ENCODE measurements at places on chromosomes 6 and 20.

- DNase-seq: no peak
Observed at GRCh38 chr20:12201289-12201991, 283.7 kb downstream of the BTBD3 start.

GRCh38 chr6:139551376-139551775 lies 176.9 kb upstream of the CITED2 start:
- DNase-seq: no peak

DNA sequence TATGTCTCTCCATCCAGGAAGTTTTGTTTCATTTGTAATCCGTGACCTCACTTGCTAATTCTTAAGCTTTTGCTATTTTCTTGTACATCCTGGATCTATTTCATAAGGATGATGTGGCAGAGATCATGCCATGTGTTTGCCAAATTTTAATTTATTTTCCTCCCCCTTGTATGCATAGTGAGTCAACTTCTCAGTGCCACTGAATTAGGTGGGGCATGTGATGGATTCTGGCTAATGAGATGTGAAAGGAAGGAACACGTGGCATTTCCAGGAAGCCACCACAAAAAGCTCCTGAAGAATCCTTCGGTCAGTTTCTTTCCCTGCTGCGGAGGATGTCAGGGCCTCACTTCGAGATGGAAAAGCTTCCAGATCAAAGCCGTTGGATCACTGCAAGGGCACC lies 86.2 kb upstream of the PRL start:
- no peak for DNase-seq

DNA sequence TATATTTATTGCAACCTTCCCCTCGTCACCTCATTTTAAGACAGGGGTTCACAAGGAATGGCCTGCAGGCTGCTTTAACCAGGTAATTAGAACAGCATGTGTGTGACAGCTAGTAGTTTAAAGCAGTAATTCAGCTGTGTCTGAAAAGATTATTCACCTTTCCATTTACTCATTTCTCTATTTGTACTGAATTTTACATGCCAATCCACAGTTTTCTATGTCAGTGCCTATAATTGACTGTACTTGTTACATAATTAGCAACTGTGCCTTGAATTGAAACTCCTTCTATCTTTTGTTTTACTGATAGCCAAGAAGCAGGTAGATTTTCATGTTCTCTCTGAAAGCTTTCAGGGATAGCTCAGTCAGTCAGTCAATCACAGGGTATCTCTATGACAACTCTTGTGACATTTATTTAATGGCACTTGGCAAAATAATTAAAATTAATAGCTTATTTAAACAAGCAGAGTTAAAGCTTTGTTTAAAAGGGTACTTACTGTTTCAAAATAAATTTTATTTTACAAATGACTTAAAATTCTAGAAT lies 214.0 kb downstream of the ZFAND3 start:
- no peak for DNase-seq

GRCh38 chr20:641516-641875 lies 11.5 kb downstream of the SRXN1 start:
- no peak for DNase-seq
